Upper lobe of right lung (tissue), 1 donor: ENCODE measurements at places on chromosomes 13 and 19. TPM values are rescaled to one million over a fixed set of nuclear protein-coding genes. Genes with fewer than 3 reads are reported as not detected.

GRCh38 chr19:54160182-54160811 lies 776 bp upstream of the LENG1 start:
- no peak for DNase-seq

GRCh38 chr13:89721216-89721615 lies 1626.3 kb upstream of the MIR17HG start:
- DNase-seq = no peak

DNA sequence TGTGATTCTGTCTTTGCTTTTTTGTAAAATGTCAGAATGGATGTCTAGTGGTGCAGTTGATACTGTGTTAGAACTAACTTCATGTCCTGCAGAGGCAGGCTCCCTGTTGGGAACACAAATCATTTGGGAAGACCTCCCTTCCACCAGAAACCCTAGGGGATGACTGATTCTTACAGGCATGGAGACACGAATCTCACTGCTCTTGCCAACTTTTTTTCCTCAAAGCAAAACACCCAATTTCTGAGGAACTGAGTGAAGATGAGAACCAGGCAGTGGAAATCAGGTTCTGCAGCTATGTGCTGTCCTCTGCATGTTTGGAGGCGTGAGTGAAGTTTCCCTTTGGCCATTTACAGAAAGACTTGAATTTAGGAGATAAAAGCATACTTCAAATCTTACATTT lies 87.5 kb upstream of the CSNK1A1L start:
- DNase-seq = no peak

DNA sequence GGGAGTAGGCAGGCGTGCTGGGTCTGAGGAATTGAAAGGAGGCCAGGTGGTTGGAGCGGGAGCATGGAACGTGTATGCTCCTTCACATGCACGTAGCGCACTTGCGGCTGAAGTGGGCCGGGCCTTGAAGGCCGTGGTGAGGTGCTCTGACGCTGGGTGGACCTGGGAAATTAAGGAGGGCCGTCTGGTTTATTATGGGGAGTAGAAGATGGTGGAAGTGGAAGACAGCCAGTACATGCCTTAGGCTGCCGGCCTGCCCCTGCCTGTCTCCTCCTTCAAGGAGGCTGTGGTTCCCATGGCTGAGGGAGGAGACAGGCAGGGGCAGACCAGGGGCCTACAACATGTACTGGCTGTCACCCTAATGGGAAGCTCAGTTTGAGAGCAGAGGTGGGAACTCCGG lies 23.9 kb downstream of the GATAD2A start:
- DNase-seq = no peak

DNA sequence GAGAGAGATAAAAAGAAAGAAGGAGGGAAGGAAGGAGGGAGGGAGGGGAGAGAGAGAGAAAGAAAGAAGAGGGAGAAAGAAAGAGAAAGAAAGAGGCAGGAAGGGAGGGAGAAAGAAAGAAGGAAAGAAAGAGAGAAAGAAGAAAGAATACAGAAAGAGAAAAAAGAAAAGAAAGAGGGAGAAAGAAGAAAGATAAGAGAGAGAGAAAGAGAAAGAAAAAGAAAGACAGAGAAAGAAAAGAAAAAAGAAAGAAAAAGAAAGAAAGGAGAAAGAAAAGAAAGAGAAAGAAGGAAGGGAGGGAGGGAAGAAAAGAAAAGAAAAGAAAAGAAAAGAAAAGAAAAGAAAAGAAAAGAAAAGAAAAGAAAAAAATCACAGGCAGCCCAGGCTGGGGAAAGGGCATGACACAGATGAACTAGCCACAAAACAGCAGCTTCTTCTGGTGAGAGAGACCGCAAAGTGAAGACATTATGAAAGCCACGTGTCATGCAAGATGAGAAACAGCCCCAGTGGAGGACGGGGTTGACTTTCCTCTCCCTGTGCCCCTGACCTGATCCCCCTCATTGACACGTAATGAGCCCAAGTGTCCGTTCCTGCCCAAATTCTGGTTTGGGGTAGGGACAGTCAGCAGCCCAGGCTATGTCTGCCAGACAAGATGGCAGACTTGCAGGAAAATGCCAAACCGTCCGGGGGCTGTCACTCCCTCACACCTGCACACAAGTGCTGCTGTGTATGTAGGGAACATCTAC lies 102.1 kb downstream of the INSR start:
- no peak for DNase-seq

- DNase-seq = no peak
Observed at GRCh38 chr13:100581504-100581903, 7.1 kb downstream of the GGACT start.

GRCh38 chr19:3810708-3811355 lies 24.7 kb upstream of the MATK start:
- no peak for DNase-seq

DNA sequence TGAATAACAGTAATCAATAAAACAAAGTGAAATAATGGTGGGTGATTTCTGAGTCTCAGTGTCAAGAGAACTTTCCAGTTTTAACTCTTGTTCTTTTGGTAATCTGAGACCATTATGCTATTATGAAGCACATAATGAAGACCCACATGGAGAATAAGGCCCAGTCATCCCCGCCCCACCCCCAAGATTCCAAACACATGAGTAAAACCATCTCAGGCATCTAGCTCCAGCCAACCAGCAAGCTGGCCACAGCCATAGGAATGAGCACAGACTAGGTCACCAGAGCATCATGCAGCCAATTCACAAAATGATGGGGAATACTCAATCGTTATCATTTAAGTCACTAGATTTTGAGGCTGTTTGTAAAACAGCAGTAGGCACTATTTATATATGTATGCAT lies 1769.0 kb upstream of the PCDH20 start:
- no peak for DNase-seq

DNA sequence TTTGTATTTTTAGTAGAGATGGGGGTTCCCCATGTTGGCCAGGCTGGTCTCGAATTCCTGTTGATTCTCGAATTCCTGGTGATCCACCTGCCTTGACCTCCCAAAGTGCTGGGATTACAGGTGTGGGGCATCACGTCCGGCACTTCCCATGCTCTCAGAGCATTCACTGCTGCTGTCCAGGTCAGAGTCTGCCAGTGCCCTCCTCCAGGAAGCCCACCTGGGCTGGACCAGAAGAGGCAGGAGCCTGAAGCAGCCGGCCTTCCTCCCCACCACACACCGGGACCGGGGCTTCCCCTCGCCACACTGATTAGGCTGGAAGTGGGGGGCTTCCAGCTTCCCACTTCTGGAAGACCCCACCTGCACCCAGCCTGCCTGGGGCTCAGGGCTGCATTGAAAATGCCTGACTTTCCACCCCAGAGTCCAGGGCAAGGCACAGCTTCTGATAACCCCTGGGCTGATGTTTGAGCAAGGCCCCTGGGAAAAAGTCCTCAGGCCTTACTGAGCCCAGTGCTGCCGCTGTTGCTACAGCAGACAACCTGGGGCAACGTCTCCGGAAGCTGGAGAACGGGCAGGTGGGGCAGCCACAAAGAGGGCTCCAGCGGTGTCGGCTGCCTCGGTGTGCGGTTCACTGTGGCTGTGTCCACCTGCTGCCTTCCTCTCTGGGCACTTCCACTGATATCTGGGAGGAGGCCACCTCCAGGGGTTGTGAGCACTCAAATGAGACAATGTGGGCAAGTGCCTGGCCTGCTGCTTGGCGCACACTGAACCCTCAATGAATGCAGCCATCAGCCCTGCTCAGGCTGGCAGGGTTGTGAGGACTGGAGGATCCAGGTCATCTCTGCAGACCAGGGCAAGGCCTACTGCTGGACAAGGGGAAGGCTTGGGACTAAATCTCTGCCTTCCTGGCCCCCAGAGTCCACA lies 22.6 kb downstream of the CEBPA start:
- DNase-seq = no peak

GRCh38 chr13:89966524-89966923 lies 1381.0 kb upstream of the MIR17HG start:
- DNase-seq = no peak

- no peak for DNase-seq
Observed at GRCh38 chr19:55005684-55006488, 32.2 kb downstream of the GP6 start.

GRCh38 chr13:70203661-70204229 lies 95.5 kb upstream of the KLHL1 start:
- DNase-seq = peak; percentile 25

- DNase-seq = no peak
Observed at GRCh38 chr13:28116736-28117135, 16.4 kb upstream of the FLT3 start.

- DNase-seq = no peak
Observed at GRCh38 chr13:41833201-41833600, 127.7 kb downstream of the VWA8 start.

GRCh38 chr13:46855166-46855565 lies 41.7 kb downstream of the HTR2A start:
- DNase-seq = no peak

- peak; percentile 86 for DNase-seq
Observed at GRCh38 chr19:677201-677600, 1.0 kb downstream of the FSTL3 start.

GRCh38 chr19:33815380-33816340 lies 19.0 kb downstream of the KCTD15 start:
- DNase-seq = peak; percentile 26

DNA sequence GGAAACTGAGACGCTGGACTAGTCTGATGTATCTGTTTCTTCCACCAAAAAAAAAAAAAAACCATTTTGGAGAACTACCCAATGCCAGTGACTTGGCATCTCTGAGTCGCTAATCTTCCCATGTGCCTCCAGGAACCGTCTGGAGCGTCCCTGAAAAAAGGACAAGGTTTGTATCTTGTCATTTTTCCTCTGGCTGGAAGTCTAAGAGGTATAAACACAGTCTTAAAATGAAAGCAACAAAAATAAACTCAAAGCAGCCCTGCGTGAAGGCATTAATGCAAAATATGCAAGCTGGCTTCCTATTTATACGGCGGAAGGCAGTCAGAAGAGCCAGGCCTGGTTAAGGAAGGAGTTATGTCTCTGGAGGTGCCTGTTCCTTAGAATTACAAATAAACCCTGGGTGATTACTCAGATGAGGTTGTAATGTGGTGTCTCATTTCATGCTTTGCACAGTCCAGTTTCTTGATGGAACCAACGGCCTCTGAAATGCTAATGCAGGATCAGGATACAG lies 20.3 kb downstream of the ACTN4 start:
- no peak for DNase-seq

- DNase-seq = no peak
Observed at GRCh38 chr13:27593267-27593666, 27.1 kb downstream of the LNX2 start.

GRCh38 chr19:45615795-45616703 lies 14.0 kb upstream of the GPR4 start:
- peak; percentile 83 for DNase-seq

The PCSK4 gene
- 4.3 TPM for total RNA-seq

The ZNF610 gene
- 2.5 TPM for total RNA-seq

The NTF4 gene
- 2.7 TPM for total RNA-seq

The MADCAM1 gene
- 1.2 TPM for total RNA-seq

The B3GNT3 gene
- total RNA-seq = 2.1 TPM

The FAM98C gene
- total RNA-seq = 16.2 TPM

The CERS4 gene
- 65.4 TPM for total RNA-seq

The VSTM2B gene
- total RNA-seq = not detected

The ZNF792 gene
- 11.5 TPM for total RNA-seq

The CCDC169 gene
- 0.55 TPM for total RNA-seq

The PSG6 gene
- total RNA-seq = not detected

The KLK5 gene
- not detected for total RNA-seq

The OR7C1 gene
- total RNA-seq = not detected
